ENCODE measurements at places on chromosomes 1 and 21.

DNA sequence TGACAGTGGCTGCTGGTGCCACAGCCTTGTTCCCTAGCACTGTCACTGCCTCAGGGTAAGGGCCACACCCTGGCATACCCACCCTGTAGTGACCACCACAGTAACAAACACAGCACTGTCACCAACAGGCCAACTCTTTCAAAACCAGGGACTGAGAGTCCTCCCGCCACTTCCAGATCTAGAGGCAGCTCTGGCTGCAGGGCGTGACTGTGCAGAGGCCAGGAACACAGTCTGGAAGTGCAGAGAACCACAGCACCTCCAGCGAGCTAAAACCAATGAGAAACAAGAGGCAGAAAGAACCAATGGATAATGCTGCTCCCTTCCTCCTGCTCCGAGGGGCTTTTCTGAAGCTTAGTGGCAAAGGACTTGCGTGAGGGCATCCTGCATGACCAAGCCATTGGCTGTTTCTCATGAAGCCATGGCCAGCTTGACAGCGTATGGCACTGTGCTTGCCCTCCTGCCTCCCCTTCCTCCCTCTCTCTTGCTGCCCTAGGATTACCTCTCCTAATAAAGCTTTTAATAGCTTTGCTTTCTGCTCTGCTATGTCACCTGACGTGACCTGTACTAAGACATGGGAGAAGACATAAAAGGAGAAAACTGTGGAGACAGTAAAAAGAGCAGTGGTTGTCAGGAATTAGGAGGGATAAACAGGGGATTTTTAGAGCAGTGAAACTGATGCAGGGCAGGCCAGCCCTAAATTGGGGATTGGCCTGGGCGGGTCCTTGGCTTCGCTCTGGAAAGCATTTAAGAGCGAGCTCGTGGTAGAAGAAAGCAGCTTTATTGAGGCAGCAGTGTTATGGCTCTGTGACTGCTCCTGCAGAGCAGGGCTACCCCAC, 7.2 kb downstream of the PARP1 start:
- no peak for DNase-seq

DNA sequence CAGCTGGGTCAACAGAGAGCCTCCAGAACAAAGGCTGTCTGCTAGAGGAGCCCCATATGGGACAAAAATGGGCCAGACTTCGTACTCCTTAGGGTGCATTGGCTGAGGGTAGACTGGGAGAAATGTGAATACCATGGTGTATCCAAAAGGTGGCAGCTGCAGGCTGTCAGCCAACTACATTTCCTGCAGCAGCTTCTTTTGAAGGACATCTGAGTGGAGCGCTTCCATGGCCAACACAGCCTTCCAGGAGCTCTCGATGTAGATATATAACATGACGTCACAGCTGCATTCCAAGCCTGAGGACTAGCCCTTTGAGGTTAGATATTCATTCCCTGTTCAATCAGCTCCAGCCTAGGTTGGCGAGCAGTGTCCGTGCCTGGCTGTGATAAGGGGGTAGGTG, 107.7 kb downstream of the MAB21L3 start:
- DNase-seq = no peak

DNA sequence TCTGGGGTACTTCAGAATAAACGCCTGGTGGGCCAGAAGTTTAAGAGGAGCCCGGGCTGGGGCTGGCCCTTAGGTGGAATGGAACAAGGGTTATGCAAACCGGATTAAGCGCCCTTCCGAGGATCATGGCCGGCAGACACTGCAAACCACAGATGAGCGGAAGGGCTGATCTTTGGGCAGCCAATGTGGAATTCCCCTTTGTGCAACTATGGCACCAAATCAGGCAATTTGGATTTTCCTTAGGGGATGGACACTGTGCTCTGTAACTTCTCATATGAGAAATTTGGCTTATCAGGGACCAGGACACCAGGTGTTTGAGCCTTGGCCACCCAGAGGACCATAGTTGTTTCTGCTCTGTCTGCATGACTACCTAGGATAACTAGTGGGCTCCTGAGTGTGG, 5.7 kb upstream of the IL10 start:
- no peak for DNase-seq

DNA sequence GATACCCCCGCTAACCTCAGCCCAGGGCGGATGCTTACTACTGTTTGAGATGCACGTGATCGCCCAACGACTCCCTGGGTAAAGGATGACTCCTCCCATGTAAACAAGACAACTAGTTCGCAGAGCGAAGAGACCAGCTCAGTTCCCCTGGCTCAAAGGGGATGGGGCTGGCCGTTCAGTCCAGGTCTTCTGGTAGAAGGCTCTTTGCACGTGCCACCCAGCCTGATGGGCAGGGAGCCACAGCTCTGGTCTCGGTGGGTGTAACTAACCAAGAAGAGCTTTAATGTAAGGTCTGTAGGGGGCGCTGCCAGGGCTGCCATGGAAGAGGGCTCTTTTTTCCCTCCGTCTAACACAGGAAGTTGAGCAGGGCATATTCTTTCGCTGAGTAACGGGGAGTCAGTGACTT, 49.4 kb upstream of the PARP1 start:
- no peak for DNase-seq

DNA sequence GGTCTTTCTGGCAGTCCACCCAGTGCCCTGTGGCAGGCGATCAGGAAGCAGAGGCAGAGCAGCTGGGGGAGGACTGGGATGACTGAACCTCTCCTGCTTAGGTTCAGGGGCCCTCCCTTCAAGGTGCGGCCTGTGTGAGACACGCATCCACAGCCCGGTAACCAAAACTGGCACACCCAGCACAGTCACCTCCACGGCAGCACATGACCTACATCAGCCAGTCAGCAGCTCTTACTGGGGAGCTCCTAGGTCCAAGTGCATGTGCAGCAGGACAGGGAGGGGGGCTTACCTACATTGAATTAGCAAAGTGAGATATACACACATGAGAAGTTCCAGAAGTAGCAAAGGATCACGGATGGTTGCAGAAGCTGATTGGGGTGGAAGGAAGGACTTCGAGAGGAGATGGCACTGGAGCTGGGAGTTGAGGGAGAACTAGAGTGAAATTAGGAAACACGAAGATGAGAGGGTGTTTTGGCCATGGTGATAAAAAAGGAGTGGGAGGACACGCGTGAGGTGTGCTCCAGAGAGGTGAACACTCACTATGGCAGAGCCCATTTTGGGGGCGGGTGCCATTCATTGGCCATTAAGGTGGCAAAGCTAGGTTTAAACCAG, 51.4 kb upstream of the IRF2BP2 start:
- no peak for DNase-seq

GRCh38 chr21:35172231-35172630, 123.1 kb upstream of the RUNX1 start:
- no peak for DNase-seq

DNA sequence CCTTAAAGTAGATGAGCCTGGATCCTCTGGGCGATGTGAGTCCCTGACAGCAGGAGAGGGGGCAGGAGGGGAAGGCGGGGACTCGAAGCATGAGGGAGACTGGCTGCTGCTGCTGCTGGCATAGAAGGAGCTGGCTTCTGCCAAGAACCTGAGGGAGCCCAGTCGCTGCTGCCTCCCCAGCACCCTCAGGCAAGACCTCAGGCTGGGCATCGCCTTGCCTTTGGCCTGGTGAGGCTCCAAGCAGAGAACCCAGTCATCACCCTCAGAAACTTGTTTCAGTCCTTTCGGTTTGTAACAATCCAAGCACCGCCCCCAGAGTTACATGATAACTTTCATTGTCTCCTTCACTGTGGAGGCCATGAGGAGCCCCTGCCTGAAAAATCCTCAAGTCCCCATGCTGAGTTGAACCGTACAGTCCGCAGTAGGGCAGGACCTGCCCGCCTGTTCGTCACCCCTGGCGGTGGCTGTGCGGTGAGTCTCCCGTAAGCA, 38.8 kb downstream of the POFUT2 start:
- no peak for DNase-seq

- DNase-seq = no peak
Observed at GRCh38 chr1:186231861-186232436, 143.1 kb downstream of the TPR start.

GRCh38 chr1:160640359-160641123, 6.3 kb downstream of the SLAMF1 start:
- DNase-seq = no peak

- no peak for DNase-seq
Observed at GRCh38 chr1:12615865-12616708, 1.9 kb downstream of the DHRS3 start.

GRCh38 chr1:107740579-107740978, 224.4 kb downstream of the VAV3 start:
- no peak for DNase-seq

- DNase-seq = no peak
Observed at GRCh38 chr1:169110689-169111447, 4.4 kb downstream of the ATP1B1 start.

DNA sequence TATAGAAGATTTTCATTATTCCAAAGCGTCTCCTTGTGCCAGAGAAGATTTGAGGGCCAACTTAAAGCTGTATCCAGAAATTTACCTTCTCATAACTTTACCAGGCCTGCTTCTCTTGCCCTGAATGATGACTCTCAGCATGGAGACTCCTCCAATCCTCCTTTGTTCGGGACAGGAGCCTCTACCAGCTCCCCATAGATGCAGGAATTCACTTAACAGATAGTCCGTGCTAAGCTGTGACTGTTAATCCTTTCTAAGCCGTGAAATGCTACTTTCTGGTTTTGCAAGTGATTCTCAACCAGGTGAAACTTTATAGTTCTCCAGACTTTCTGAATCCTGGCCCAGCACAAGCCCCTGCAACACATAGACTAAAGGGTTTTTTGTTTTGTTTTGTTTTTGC, 31.8 kb upstream of the KCND3 start:
- DNase-seq = no peak

GRCh38 chr1:17772615-17773212, 17.6 kb downstream of the ACTL8 start:
- no peak for DNase-seq

GRCh38 chr21:46437511-46437910, 21.2 kb upstream of the DIP2A start:
- DNase-seq = no peak

DNA sequence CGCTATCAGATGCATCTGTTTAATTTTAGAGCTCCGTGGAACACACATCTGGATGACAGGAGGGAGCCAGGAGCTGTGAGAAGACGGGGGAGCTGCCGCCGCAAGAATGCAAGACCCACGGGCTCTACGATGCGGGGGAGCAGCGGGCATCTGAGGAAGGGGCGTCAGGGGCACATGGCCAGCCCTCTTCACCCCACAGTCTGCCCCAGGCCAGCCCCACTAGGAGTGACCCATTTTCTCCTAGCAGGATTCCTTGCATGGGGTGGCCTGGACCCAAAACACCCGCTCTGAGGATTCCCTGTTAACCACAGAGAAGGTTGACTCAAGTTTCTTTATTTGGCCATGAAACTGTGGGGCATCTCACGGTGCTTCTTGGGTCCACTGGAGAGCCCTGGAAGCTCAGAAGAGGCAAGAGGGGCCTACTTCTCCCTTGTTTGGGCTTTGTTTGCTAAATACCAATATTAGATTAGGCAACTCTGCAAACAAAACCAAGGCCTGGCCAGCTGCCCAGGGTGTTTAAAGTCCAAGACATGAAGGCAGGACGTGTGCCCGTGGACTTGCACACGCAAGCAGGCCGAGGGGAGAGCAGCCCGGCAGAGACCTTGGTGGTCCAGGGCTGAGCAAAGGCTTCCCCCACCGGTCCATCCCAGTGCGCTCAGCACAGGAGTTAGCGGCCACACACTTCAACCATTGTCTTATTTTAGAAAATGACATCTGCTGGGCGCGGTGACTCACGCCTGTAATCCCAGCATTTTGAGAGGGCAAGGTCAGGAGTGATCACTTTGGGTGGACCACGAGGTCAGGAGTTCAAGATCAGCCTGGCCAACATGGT, 89.8 kb downstream of the DHRS3 start:
- DNase-seq = no peak

- no peak for DNase-seq
Observed at GRCh38 chr1:97196825-97197516, 475.4 kb downstream of the PTBP2 start.

- no peak for DNase-seq
Observed at GRCh38 chr1:52615489-52616042, 13.4 kb downstream of the GPX7 start.

DNA sequence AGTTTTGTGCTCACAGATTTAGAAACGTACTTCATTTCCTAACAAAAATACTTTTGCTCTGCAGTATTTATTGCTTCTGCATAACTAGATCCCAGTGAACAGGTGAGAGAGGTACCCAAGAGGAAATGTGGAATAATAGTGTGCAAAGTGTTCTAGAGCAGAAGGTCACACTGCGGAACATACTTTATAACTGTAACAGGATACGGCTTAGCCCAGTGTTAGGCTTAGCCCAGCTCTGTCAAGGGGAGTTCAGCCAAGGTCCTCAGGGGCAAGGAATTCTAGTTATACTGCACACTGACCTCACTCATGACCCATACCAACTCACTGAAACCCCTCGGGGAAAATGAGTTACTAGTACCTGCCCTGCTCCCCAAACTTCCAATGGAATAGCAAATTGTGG, 55.3 kb downstream of the PTPN14 start:
- DNase-seq = no peak

All from T-helper 22 cell (primary cell).